GM04504 (cell line): ENCODE measurements at places on chromosomes 7 and 10.

DNA sequence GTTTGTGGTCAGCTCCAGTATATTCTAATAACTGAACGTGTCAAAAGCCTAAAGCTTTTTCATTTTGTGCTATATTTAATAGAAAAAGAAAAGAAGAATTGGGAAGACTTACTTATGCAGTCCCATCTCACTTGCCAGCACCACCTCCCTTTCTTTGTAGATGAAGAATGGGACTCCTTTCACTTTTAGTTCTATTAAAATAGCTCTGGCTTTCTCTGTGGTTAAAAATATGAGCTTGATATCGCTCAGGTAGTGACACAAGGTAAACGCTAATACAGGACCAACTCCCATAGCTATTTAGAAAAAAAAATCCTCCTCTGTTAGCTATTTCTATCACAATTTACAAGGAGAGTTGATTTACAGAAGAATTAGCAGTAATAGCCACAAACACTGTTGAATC, 176.8 kb downstream of the PDE1C start:
- no peak for DNase-seq

- DNase-seq, result no peak
These were observed 323.6 kb downstream of the PCLO start for GRCh38 chr7:82839063-82839462.

DNA sequence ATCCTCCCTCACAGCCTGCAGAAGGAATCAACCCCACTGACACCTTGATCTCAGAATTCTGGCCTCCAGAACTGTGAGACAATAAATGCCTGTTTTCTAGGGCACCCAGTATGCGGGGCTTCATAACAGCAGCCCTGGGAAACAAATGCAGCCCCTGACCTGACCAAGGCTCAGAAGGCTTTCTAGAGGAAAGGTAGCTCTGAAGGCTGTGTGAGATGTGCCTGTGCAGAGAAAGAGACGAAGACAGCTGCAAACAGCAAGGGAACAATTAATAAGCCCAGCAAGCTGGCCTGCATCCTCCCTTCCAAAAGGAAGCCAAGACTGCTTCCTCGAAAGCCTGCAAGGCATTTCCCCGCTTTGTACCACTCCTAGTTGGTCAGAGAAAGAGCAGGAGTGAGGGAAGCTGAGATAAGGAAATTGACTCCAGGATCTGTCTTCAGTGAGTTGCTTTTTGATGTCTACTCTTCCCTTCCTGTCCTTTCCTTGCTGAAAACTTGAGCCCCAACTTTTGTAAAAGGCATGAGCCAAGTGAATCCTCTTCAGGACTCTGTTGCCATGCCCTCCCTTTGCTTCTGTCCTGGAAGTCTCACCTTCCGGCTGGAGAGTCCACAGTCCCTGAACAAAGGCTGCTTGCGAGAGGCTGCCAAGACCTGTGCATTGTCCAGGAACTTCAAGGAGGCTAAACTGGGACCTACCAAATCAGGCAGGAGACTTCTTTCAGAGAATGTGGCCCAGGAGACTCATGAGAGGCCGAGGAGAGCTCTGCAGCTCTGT, 71.2 kb upstream of the ARID5B start:
- DNase-seq, result no peak

GRCh38 chr7:108413782-108414492, 42.3 kb downstream of the NRCAM start:
- no peak for DNase-seq

DNA sequence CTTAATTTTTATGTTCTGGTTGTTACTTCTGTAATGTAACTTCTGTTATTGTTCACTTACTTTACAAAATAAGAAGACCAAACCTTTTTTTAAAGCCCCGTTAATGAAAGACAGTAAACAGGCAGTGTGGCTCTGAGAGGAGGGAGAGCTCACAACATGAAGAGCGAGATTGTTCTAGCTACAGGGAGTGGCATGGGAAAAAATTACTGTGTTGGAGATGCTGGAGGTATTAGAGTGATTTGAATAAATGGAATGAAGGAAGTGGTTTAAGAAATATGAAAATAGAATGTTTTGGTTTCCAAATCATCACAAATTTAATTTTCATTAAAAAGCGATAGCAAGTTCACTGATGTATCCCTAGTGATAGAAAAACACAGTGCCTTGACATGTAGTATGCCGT, 31.8 kb downstream of the REEP3 start:
- peak; percentile 78 for DNase-seq

GRCh38 chr7:112136271-112137008, 69.8 kb downstream of the DOCK4 start:
- DNase-seq, result no peak

GRCh38 chr7:4791738-4792536, 16.5 kb downstream of the AP5Z1 start:
- DNase-seq, result no peak

DNA sequence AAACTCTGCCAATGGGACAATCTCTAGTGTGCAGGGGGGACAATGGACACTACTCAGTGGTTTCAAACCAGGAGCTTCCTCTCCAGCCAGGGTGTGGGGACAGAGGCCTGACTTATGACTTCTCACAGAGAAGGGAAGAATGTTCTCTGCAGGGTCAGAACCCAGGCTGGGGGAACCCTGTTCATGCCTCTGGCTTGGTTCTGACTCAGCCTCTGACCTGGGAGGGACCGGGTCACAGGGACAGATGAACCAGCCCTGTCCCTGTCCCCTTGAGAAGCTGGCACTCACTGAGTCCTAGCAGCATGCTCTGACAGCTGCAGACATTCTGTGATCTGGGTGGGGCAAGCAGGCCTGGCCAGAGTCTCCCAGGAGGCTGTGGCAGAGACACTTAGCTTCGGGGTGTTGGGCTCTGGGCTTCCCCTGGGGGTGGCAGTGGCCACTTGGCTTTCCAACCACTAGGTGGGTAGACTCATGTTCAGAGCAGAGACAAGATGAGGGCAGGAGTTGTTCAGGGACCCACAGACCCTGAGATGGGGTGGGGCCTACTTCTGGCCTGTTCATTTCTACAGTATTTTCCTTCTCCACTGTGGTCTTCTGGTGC, 13.6 kb downstream of the TSPAN15 start:
- no peak for DNase-seq

GRCh38 chr7:124071843-124072242, 39.0 kb upstream of the TMEM229A start:
- no peak for DNase-seq

DNA sequence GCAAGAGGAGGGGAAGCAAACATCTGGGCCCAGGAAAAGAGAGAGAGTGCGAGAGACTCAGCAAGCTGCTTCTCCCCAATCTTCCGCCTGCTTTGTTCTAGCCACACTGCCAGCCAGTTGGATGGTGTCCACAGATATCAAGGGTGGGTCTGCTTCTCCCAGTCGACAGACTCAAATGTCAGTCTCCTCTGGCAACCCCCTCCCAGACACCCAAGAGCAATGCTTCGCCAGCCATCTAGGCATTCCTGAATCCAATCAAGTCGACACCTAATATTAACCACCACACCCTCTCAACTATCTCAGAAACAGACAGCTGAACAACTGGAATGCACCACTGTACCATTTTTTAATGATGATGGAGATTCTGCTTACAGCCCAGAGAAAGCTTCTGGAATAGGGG, 57.1 kb downstream of the FAM107B start:
- no peak for DNase-seq

- no peak for DNase-seq
These were observed 263.6 kb upstream of the POT1 start for GRCh38 chr7:125193263-125193662.

DNA sequence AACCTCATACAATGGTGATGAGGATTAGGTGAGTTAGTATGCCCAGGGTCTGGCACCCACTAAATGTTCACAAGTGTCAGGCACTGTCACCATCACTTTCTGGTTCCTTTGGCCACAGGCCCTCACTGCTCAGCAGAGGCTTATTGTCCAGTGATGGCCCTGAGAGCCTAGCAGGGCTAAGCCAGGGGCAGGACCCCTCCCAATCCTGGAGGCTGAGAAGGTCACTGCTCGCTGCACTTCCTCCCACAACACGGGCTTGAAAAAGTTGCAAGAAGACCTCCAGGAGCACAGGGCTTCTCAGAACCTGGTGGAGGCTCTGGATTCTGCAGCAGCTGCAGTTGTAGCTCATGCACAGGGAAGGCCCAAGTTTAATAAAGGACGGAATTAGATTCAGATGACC, 48.1 kb downstream of the DRGX start:
- no peak for DNase-seq

- DNase-seq, result no peak
These were observed 8.5 kb upstream of the AKR1D1 start for GRCh38 chr7:138067774-138068173.

GRCh38 chr7:6436385-6436685, 11.4 kb downstream of the DAGLB start:
- no peak for DNase-seq

DNA sequence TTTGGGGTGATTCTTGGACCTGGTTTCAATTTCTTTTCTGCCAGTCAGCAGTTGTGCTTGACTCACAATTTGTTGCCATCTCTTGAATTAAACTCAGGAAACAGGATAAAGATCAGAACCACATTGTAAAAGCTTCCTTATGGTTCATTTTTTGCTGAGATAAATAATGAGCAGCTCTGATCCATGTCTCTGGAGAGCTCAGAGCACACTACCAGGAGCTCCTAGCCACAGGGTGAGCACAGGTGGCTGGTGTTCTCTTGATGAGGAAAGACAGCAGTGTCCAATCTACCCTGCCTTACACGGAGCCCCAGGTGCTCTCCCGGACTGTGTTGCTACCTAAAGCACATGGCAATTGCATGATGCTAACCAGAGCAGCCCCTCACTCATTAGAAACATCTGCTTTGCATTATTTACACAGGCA, 17.2 kb upstream of the FAM170B start:
- DNase-seq, result no peak

DNA sequence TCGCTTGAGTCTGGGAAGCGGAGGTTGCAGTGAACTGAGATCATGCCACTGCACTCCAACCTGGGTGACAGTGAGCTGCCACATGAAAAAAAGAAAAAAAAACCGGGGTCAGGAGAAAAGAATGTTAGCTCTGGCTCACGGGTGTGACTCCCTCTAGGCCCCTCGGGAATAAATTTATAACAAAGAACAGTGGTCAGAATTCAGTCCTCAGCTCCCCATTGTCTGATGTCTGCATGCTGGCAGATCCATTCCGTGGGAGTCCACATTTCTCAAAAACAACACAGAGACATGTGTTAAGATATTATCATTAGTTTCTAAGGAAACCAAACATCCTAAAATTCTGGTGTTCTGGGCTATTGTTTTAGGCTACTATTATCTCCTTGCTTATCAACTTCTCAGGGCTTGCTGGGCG, 90.6 kb downstream of the MARCHF5 start:
- no peak for DNase-seq

GRCh38 chr10:123678376-123678775, 12.2 kb downstream of the GPR26 start:
- no peak for DNase-seq

GRCh38 chr7:128934361-128935341, 3.1 kb upstream of the IRF5 start:
- no peak for DNase-seq

DNA sequence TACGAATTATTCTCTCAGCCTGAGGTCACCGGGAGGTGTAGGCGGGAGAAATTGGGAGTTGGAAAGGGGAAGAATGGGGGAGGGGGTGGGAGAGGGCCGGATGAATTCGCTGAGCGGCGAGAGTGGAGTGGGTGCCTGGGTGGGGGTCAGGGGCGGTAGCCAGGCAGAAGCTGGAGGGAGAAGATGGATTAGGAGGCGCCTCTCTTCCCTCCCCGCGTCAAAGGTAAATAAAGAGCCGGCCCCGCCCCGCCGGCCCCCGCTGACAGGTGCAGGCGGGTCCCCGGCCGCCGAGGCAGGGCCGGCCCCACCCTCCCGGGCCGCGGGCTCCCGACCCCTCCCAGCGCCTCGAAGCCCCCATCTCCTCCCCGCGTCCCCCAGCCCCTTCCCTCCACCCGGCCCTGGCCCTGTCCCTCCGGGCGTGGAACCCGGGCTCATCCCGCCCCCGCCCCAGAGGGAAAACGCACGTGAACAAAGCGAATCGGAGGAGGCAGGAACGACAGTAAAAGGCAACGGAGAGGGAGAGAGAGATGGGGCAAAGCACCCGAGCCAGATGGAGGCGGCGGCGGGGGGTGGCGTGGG, 872 bp downstream of the FAM131B start:
- no peak for DNase-seq

DNA sequence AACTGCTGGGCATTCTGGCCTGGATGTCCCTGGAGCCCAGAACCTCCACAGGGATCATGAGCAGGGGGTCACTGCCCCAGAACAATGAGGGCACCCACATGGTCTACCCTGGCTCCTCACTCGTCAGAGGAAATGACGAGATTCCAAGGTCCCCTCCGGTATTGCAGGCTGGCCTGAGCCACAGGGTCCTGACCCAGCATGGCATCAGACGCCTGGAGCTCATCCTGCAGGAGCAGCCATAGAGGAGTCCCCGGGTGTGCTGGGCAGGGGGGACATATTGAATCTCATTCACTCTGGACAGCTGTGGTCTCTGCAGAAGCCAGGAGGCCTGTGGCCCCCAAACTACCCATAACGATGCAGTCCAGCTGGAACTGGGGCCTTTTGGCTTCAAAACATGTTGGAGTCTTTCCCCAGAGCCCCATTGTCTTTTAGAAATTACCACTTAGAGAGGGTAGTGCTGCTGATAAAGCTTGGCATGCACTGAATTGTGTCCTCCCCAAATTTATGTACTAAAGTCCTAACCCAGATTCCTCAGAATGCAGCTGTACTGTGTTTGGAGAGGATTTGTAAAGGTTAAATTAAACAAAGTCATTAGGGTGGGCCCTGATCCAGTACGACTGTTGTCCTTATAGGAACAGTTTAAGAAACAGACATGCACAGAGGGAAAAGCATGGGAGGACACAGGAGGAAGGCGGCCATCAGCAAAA, 27.7 kb downstream of the ANXA8 start:
- DNase-seq, result no peak

- no peak for DNase-seq
These were observed 118.8 kb downstream of the NPSR1 start for GRCh38 chr7:34776748-34777358.

GRCh38 chr10:110260746-110261477, 43.8 kb downstream of the SMNDC1 start:
- peak; percentile 6 for DNase-seq

GRCh38 chr10:132909491-132910071, 32.8 kb downstream of the CFAP46 start:
- no peak for DNase-seq

DNA sequence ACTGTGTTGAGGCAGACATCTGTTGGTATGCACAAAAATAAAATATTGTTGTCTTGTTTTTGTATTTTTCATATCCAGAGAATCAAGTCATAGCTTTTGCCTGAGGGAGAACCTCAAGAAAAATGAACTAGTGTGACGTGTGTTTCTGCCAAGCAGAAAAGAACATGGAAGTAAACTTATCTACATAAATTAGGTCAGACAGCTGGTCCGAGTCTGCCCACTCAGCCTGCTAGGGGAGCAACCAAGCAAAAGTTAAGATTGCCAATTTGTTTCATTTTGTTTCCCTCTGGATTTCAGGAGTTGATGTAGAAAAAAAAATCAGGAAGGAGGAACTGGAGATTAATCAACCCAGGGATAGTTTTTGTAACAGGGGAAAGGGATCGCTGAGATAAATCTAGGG, 572.4 kb upstream of the LRRTM3 start:
- no peak for DNase-seq

DNA sequence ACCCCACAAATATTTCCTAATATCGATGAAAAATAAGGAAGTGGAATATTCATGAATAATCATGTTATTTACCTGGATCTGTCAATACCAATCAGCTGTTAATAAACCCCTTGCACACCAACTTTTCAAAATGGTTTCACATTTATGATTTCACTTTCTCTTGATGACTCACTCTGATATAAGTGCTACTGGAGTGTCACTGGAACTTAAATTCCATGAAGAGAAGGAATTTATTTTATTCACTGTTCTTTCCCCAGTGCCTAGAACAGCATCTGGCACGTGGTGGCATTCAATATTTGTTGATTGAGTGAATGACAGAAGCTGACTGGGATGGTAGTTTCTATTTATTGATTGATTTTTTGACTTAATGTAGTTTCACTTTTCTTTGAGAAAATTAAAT, 3.5 kb upstream of the ENO4 start:
- DNase-seq, result no peak
